ENCODE measurements at places on chromosomes 12 and 14.

DNA sequence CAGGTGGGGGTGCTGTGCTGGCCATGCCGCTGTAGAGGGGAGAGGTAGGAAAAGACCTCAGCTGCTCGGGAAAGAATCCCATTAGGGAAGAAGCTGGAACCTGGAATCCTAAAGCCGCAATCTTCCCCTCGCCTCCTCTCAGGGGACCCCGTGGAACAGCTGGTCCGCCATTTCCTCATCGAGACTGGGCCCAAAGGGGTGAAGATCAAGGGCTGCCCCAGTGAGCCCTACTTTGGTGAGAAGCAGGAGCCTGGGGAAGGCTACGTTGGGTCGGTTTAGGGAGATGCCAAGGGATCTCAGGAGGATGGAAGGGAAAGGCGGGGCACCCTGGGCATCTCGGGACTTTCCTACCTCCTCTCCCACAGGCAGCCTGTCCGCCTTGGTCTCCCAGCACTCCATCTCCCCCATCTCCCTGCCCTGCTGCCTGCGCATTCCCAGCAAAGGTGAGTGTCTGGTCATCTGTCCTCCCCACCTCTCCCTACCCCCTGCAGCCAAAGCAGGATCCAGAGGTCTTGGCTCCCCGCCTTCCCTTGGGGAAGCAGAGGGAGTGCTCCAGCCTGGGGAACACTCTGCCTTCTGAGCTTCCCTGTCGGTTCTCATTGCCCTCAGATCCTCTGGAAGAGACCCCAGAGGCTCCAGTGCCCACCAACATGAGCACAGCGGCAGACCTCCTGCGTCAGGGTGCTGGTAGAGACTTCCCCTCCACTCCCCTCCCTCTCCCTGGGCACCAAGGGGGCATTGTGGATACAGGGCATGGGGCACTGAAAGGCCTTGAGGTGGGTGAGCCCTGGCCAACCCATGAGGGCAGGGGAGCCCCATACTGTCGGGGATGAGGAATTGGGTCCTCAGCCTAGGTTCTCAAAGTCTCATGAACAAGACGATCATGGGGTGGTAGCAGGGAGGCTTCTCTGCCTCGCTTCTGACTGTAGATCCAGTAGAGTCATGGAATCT lies 12.4 kb downstream of the TNS2 start:
- DNase-seq, result no peak

GRCh38 chr12:51653431-51653830 lies 62.4 kb downstream of the SCN8A start:
- DNase-seq, result no peak

DNA sequence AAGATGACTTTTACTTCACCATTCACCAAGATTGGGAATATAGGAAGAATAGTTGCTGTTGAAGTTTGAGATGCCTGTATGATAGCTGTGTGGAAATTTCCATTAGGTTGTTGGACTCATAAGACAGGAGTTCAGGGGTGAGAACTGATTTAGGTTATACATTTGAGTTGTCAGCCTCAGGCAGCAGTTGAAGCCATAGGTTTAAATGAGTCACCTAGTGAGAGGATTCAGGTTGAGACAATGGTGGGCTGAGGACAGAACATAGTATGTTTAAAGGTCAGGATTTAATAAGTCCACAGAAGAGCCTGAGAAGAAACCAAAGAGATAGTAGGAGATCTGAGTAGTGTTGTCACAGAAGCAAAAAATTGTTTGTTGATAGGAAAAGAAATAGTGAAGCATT lies 63.6 kb upstream of the MON2 start:
- no peak for DNase-seq

GRCh38 chr14:70893858-70894291 lies 13.4 kb upstream of the PCNX1 start:
- DNase-seq, result no peak

DNA sequence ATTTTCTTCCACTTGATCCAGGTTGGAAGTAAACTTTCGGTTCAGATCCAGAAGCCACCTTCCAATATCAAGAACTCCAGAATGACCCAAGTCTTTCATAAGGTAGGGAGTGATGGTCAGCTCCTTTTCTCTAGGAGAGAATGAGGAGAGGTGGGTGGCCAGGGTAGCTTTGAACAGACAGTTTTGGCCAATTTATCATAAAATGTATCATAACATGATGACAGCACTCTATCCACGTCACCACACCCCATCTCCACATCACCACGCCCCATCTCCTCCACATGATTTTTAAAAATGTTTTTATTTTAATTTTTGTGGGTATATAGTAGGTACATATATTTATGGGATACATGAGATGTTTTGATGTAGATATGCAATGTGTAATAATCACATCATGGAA lies 26.9 kb downstream of the DYRK4 start:
- no peak for DNase-seq

DNA sequence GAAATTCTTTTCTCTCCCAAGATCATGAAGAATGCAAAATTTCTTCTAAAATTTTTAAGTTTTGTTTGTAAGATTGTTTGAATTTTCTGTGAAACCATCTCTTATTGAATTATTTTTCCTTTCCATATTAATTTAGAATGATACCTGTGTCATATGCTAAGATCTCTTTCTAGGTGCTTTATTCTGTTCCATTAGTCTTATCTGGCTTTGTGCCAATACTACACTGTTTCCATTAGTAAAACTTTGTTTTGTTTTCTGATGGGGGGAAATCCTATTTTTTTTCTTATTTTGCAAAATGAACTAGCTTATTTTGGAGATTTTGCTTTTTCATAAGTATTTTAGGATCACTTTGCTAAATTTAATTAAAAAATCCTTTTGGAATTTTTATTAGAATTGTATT lies 193.9 kb downstream of the FUT8 start:
- no peak for DNase-seq

GRCh38 chr14:20820063-20820904 lies 17.6 kb upstream of the RNASE1 start:
- no peak for DNase-seq

DNA sequence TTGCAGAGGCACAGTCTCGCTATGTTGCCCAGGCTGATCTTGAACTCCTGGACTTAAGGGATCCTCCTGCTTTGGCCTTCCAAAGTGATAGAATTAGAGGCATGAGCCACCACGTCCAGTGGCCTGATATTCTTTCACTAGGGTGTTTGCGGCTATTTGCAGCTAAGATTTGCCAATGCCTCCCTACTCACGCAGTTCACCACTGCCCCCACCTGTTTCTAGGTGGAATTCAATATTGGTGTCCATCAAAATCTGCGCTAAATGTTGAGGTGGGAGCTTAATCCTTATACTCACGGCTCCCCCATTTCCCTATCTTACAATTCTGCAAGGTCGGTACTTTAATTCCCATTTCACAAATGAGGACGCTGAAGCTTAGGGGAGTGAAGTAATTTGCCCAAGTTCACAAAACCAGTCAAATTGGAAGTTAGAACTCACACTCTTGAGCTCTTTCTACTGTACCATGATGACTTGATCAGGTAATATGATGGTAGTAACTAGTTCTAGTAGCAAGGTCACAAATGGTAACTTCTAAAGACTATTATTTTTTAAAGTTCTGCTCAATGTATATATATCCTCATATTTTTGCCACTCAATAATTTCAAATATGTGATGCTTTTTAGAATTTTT lies 22.1 kb upstream of the LRRC9 start:
- peak; percentile 31 for DNase-seq

DNA sequence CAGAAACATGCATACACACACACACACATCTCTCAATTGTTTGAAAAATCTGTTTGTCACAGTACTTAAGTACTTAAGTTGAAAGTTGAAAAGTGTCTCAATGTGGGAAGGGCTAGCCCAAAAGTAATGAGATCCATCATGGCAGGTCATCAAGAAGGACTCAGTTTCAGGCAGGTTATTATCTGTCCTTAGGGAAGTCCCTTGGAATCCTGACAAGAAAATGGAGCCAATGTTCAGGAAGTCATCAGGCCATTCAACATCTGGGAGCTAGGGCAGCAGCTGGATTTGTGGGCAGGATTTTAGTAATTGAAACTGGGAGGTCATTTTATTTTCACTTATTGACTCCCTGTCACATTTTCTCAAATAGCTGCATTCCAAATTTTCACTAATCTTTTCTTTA lies 56.0 kb downstream of the MSRB3 start:
- DNase-seq, result no peak

DNA sequence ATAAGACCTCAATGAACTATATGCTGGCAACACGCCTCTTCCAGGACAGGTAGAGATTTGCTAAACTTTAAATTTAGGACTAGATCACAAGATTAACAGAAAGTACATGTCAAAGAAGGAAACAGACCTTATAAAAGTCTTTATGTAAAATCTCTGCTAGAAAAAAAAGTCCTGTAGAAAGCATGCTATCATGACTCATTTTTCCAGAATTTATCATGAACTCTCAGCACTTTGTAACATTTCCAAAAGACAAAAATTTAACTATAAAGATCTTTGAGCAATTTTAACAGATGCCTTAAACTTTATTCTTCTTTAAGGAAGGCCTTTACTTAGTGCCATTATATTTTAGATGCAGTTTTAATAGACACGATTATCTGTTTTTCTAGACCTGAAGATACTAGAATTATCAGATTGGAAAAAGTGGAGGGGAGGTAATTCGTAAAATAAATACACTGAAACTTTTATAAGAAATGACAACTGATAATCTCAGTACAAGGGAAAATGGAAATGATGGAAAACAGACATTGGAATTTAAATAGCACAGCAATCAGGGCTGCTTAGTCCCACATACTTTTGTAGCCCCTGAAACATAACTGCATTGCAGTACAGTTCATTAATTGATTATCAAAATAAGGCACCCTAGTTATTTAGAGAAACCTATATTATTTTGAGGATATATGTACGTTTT lies 92.0 kb downstream of the TTLL5 start:
- peak; percentile 9 for DNase-seq

- no peak for DNase-seq
Observed at GRCh38 chr12:89507015-89507824, 17.4 kb downstream of the GALNT4 start.

DNA sequence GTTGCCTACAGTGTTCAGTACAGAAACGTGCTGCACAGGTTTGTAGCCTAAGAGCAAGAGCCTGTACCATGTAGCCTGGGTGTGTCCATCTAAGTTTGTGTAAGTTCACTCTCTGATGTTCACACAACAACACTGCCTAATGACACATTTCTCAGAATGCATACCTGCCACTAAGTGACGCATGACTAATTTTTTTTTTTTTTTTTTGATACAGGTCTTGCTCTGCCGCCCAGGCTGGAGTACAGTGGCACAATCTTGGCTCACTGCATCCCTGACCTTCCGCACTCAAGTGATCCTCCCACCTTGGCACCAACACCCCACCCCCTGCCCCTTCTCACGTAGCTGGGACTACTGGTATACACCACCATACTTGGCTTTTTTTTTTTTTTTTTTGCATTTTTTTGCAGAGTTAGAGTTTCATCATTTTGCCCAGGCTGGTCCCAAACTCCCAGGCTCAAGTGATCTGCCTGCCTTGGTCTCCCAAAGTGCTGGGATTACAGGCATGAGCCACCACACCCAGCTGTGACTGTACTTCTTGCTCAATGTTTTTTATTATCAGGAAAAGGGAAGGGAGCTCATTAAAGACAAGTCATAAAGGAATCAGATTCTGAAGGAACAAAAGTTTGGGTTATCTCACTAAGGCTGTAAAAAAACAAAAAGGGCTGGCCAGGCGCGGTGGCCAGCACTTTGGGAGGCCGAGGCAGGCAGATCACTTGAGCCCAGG lies 10.0 kb upstream of the CDC42BPB start:
- DNase-seq, result no peak

- DNase-seq, result no peak
Observed at GRCh38 chr12:115761784-115762183, 515.7 kb downstream of the MED13L start.

DNA sequence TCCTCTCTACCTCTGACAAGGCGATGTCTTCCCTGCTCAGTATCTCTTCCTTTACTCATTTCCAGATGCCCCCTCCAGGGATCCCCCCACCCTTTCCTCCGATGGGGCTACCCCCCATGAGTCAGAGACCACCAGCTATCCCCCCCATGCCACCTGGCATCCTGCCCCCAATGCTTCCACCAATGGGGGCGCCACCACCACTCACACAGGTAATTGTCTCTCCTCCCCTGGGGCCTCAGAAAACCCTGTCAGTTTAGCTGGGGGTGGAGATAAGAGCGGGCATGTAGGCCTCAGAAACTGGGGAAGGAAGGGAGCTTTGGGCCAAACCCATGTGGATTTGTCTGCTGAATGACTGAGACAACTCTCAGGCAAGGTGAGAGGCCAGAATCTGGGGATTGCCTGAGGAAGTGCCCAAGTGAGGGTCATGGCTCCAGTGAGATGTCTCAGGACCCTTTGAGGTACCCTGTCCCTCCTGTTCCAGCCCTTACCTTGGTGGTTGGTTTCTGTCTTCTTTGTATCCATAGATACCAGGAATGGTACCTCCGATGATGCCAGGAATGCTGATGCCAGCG lies 8.1 kb downstream of the PRPF40B start:
- DNase-seq, result no peak

DNA sequence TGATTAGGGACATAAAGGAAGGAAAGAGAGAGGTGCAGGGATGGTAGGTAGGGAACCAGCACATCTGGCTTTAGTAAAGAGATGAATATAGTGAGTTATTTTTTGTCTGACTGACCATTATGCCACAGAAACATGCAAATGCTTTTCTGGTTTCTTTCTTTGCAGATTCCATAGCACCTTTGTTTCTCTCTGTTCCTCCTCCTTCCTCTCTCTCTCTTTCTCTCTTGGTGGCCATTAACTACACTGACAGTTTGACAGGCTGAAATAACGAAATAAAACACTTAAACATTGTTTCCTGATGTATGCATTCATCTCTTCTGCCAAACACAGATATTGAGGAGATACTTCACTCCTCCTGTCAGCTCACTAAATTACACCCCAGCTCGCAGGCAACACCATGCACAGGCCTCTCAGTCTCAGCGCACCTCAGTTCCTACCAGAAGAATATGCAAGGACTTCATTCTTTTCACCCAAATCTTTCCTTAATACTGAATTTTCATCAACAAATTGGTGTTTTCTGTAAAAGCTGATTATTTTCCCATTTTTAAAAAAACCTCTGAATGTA lies 406.9 kb upstream of the SOX5 start:
- no peak for DNase-seq

DNA sequence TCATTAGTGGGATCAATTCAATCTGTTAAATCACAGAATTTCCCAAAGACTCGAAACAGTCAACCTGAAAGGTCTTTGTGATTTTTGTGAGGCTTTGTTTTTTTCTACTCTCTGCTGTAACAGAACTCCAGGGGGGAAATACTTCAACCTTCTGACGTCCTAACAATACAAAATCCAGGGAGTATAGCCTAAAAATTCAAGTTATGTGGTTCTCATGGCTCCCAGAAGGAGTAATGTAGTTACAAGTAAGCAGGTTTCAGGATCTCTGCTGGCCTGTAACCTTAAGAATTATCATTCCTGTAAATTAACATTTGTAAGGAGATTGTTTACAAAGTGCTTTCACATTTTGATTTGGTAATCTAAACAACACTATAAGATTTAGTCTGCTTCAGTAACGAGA lies 39.9 kb downstream of the VEZT start:
- no peak for DNase-seq

GRCh38 chr12:123712780-123713319 lies 697 bp downstream of the ATP6V0A2 start:
- DNase-seq, result peak; percentile 24

GRCh38 chr12:57247041-57247440 lies 3.9 kb downstream of the STAC3 start:
- DNase-seq, result no peak

DNA sequence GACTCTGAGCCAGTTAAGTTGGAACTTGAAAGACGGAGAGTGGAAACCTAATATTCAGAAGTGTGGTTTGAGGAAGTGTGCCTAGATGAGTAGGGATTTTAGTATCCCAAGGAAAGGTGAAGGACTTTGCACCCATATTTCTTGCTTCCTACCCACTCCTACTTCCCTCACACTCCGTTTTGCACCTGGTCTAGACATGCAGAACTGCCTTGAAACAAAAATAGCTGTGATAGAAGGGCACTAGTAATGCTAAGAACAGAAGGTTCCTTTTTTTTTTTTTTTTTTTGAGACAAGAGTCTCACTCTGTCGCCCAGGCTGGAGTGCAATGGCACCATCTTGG lies 732 bp upstream of the ARF3 start:
- no peak for DNase-seq

All from hepatic stellate cell (primary cell).